AG09309 (cell line): ENCODE measurements at places on chromosomes 4 and X.
A peak's percentile ranks its signal among the peaks of the same experiment; 100 is the strongest.

DNA sequence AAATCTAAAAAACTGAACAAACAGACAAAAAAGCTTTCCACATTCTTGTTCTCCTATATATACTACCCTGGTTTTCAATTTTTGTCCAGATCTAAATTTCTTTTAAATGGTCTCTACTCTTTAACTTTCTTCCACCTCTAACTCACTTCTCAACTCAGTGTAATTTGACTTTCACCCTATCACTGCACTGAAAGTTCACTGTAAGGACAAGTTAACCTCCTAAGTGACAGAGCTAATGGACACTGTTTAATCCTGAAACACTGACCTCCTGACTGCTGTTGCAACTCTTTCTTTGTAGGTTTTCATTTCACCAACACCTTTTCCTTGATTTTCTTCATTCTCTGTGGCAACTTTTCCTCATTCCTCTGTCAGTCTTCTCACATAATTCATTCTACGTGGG lies 50.0 kb downstream of the ATOH1 start:
- no peak for DNase-seq

DNA sequence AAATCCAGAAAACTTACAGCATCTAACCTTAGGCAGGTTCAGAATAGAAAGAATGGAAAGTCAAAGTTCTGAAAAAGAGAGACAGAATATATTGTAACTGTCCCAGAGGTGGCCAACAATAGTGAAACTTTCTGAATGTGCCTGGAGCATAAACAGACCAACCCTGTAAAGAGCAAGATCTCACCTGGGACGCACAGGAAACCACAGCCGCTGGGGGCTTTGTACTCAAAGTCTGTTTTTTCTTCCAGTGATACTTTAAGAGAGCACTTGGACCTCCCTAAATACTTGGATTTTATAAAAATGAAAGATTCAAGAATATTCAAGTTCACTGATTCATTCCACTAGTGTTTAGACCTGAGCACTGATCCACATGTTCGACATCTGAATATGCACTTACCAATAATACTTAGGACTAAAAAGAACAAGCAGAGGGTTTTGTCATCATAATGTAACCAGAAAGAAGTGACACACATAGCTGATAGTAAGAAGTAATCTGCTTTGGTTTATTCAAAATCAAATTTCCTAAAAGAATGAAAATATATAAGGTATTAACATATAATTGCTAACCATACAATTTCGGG lies 35.3 kb downstream of the ARAP2 start:
- DNase-seq = no peak

DNA sequence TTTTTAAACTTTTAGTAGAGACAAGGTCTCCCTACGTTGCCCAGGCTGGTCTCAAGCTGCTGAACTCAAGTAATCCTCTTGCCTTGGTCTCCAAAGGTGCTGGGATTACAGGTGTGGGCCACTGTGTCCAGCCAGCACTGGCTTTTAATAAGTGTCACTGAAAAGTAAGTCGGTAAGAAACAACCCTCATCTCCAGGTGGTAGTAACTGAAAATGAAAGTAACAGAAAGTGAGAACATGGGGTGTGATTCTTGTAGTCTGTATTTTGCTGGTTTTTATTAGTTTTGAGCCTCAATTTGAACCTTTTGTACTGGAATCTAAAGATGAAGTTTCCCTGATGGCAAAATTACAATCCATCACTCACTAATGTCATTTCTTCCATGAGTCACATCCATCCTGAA lies 238.1 kb upstream of the AGA start:
- DNase-seq = no peak

GRCh38 chr4:173769568-173769967 lies 239.5 kb upstream of the HAND2 start:
- no peak for DNase-seq

DNA sequence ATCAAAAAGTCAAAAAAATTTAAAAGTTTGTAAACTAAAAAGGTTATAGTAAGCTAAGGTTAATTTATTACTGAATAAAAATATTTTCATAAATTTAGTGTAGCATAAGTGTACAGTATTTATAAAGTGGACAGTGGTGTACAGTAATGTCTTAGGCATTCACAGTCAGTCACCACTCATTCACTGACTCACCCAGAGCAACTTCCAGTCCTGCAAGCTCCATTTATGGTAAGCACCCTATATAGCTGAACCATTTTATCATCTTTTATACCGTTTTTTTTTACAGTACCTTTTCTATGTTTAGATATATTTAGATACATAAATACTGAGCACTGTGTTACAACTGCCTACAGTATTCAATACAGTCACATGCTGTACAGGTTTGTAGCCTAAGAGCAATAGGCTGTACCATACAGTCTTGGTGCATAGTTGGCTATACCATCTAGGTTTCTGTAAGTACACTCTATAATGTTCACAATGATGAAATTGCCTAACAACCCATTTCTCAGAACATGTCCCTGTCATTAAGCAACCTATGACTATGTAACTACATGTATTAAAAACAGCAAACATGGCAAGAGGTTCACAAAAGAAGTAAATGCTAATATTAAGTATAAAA lies 18.6 kb downstream of the ACSL4 start:
- peak; percentile 33 for DNase-seq

GRCh38 chr4:71487344-71487920 lies 148.6 kb downstream of the SLC4A4 start:
- no peak for DNase-seq

DNA sequence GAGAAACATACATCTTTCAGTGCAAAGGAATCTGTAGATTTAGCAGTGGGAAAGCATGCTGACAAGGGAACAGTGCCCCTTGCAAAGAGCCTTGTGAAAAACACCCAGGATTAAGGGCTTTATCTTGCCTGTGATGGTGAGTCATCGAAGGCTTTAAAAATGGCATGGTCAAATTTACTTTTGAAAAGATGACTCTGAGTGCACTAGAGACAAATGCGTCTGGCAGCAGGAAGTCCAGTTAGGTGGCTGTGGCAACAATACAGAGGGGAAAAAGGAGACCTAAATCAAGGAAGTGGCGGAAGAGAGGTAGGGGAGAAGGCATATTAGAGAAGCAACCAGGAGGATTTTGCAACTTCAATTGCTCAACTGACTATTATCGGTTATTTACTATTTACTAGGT lies 472.6 kb upstream of the CPEB2 start:
- no peak for DNase-seq

DNA sequence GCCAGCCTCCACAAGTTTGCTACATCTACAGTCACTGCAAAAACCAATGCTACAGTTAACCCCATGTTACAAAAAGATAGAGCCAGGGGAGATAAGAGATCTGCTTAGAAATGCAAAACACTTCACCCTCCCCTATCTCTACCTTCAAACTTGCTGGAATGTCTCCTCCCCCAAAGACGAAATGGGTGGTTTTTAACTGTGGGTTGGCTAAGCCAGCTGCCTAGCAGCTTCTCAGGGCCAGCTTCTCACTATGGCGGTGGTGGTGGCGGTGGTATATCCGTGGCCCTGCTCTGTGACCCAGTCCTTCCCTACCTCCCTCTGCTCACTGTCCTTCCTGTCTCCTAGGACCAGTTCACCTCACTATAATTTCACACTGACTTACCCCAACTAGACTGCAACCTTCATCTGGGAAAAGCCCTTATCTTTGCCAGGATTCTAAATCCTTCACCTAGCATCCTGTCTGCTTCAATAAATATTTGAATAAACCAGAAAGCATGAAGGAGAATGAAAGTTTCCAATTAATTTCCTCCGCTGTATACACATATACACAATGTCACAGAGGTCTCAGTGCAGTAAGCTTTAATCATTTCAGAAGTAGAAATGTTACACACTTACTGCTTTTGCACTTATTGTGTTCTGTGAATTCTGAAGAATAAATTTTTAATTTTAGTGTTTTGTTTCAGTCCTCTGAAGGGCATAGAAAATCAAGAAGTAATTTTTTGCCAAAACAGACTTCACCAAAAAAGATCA lies 46.3 kb downstream of the SH3KBP1 start:
- no peak for DNase-seq

DNA sequence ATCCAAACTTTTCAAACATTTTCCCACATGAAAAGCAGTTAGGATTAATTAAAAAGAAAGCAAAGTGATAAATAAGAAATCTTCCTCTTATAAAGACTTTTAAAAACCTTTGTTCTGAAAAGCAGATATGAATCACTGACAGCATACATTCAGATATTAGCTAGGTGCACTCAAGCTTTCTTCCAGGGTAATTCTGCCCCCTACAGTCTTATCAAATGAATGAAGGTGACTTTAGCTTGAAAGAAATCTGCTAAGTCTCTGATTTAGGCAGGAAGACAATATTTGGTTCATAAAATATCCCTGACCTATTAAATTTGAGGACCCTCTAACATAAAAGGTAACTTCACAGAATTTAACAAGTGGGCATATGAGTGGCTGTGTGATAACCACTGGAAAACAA lies 209.1 kb upstream of the FAM47A start:
- DNase-seq = no peak

GRCh38 chr4:47642191-47642830 lies 157.2 kb downstream of the ATP10D start:
- DNase-seq = no peak

GRCh38 chr4:106602711-106603110 lies 234.1 kb upstream of the GIMD1 start:
- DNase-seq = no peak

- DNase-seq = no peak
Measured at GRCh38 chrX:148670277-148670676, 169.9 kb downstream of the AFF2 start.

- no peak for DNase-seq
Measured at GRCh38 chr4:32689518-32689917, 1969.3 kb downstream of the PCDH7 start.

GRCh38 chr4:3121596-3121995 lies 47.1 kb downstream of the HTT start:
- DNase-seq = no peak

- no peak for DNase-seq
Measured at GRCh38 chr4:147285751-147286150, 195.1 kb upstream of the EDNRA start.

DNA sequence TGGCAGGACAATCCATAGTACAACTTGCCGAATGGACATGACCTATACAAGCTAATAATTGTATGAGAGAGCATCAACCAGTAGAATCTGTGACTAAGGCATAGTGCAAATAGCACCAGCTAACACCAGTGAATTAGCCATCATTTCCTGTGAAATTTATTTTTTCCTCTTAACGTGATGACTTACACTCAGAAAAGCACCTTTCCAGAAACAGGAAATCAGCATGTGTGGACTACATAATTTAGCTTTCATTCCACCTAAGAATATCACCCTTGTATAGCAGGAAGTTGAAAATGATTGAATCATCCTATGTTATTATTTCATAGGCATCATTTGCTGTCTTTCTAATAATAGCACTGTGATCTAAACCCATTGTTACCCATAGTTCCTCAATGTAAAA lies 1393.4 kb upstream of the PCDH7 start:
- no peak for DNase-seq

- DNase-seq = no peak
Measured at GRCh38 chr4:151325111-151325948, at the start of gene SH3D19. Gene SH3D19 (minus strand): TSS chr4:151325605. CDS start chr4:151325352, 253 bp downstream.

DNA sequence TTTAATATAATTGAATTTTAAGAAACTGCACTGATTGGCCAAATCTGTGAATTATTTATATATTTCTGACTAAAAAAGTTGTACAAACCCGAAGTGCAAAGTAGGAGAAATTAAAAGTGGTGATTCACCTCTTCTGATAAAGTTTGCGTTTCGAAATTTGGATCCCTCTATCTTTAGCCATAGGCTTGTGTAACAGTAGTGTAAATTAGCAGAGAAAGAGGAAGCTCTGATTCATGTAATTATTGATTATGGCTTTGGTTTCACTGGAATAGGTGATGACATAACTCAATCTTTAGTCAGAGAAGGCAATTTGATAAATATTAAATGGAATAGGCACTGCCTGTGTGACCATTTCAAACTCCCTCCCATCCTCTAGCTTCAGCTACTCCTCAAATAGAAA lies 717.8 kb upstream of the PCDH7 start:
- DNase-seq = no peak

- DNase-seq = no peak
Measured at GRCh38 chr4:4990329-4990728, 28.9 kb downstream of the CYTL1 start.

DNA sequence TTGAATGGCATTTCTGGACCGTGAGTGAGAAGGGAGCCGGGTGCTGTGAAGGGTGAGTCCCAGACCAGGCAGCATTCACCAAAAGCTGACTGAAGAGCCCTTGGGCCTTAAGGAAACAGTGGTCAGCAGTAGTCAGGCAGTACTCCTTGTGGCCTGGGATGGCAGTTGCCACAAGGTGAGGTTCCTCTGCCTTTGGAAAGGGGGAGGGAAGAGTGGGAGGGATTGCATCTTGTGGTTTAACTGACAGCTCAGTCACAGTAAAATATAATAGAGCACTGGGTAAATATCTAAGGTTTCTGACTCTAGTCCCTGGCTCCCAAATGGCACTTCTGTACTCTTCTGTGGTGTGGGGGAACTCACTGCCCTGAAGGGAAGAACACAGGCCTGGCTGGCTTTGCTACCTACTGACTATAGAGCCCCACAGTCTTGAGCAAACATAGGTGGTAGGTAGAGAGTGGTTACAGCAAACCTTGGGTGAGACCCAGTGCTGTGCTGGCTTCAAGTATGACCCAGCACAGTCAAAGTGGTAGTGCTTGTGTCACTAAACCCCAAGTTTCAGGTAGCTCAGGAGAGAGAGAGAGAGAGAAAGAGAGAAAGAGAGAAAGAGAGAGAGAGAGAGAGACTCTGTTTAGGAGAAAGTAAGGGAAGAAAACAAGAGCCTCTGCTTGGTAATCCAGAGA lies 154.2 kb downstream of the TEX11 start:
- no peak for DNase-seq

DNA sequence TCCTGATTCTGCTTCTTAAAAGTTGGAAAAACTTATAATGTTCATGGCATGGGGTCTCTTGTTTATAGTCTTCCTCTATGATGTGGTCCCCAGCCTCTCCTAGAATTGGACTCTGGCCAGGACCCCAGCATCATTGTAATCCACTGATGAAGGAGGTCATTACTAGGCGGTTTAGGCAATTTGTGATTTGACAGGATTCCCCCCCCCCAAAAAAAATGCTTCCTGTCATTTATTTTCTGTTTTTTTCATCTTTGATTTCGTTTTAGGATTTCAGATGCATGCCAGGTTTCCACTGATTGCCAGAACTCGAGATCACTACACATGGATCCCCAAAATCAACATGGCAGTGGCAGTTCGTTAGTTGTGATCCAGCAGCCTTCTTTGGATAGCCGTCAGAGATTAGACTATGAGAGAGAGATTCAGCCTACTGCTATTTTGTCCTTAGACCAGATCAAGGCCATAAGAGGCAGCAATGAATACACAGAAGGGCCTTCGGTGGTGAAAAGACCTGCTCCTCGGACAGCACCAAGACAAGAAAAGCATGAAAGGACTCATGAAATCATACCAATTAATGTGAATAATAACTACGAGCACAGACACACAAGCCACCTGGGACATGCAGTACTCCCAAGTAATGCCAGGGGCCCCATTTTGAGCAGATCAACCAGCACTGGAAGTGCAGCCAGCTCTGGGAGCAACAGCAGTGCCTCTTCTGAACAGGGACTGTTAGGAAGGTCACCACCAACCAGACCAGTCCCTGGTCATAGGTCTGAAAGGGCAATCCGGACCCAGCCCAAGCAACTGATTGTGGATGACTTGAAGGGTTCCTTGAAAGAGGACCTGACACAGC lies 4.9 kb downstream of the SPRY1 start:
- DNase-seq = no peak
